ENCODE measurements at places on chromosomes 3 and 15. TPM values are rescaled to one million over a fixed set of nuclear protein-coding genes. Genes with fewer than 3 reads are reported as not detected.

SI gene
- not detected for total RNA-seq

MNS1 gene
- 2.5 TPM for total RNA-seq

STXBP5L gene
- total RNA-seq = not detected

CPA3 gene
- not detected for total RNA-seq

TMEM212 gene
- not detected for total RNA-seq

BCHE gene
- 0.83 TPM for total RNA-seq

HESX1 gene
- 0.33 TPM for total RNA-seq

GOLGA8T gene
- 1.7 TPM for total RNA-seq

BUB1B gene
- total RNA-seq = 32.9 TPM

CELF6 gene
- total RNA-seq = 0.13 TPM

SLC15A2 gene
- total RNA-seq = 0.07 TPM

SNX22 gene
- 0.90 TPM for total RNA-seq

NSMCE3 gene
- total RNA-seq = 15.6 TPM

LAMB2 gene
- total RNA-seq = 109 TPM

NDN gene
- 0.08 TPM for total RNA-seq

FRMD5 gene
- 3.7 TPM for total RNA-seq

FANCD2OS gene
- total RNA-seq = not detected

HTR3E gene
- total RNA-seq = not detected

MUC4 gene
- 0.04 TPM for total RNA-seq

CLDN1 gene
- total RNA-seq = 28.6 TPM

CCDC54 gene
- total RNA-seq = not detected

GNAT1 gene
- not detected for total RNA-seq

KY gene
- 0.08 TPM for total RNA-seq

CORO2B gene
- total RNA-seq = 3.2 TPM

APOD gene
- 0.50 TPM for total RNA-seq

SLTM gene
- 71.4 TPM for total RNA-seq

NLGN1 gene
- total RNA-seq = not detected

SST gene
- not detected for total RNA-seq

CCDC13 gene
- 0.29 TPM for total RNA-seq

GCNT3 gene
- 153 TPM for total RNA-seq

NEK4 gene
- 15.1 TPM for total RNA-seq

MRPS25 gene
- total RNA-seq = 54.1 TPM

SPRED1 gene
- total RNA-seq = 7.5 TPM
